ENCODE measurements at places on chromosomes 12 and 14.

DNA sequence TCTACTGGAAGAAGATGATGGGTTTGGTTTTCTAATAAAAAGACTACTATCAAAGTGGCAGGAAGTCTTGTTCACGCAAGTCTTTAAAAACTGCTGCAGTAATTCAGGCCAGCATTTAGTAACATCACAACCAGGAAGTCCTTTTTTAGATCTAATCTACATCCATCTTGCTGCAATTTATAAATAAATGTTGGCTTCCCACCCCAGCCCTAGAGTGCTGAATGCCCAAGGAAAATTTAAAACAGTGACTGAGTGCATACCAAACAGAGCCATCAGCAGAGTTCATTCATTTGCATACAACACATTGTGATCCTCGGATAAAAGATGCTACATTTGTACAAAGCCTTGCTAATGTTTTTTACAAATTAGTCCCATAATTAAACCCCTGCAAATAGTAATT, 72.1 kb downstream of the PHLDA1 start:
- DNase-seq: no peak

DNA sequence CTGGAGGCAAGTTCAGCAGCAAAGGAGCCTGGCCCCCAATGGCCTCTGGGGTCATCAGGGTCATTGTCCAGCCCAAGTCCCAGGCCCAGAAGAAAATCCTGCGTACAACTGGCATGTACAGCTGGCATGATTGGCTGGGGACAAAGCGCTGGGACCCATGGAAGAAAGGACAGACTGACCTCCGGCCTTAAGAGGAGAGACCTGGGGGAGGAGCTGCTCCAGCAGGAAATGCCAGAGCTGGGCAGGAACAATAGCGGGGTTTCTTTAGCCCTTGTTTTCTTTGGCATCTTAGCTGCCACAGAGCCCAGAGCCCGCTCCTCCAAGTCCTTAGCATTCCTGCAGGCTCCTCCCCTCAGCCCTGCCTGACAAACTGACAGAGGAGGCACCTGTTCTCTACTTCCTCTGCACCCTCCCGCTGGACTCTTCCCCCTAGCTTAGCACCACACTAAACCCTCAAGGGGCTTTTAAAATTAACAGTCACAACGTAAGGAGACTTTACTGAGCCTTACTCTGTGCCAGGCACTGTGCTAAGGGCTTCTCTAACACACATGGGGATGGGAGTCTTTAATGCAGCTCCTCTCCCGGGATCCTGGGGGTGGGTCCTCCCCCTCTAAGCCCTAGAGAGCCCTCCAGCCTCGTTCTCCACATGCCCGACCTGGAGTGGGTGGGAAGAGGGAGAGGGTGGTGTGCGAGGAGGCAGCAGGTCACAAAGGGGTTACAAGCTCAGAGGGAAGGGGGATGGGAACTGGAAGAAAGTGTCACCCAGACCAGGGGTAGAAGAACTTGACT, 1.8 kb upstream of the AQP5 start:
- DNase-seq: no peak

DNA sequence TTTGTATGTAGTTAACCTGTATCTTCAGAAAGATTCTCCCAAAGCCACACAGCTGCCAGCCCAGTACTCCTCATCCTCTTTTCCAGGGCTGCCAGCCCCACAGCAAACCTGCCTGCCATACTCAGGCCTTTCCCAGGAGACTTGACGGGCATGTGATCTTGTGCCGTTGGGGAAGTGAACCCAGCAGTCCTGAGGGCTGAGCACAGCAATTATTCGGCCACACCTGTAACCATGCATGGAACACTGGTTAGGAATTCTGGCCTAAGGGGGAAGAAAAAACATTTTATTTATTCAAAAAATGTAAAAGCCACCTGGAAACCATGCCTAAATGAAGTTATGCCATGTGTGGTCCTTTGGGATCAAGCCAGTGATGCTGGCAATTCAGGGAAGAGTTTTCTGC, 145.3 kb downstream of the GRIN2B start:
- DNase-seq: no peak

DNA sequence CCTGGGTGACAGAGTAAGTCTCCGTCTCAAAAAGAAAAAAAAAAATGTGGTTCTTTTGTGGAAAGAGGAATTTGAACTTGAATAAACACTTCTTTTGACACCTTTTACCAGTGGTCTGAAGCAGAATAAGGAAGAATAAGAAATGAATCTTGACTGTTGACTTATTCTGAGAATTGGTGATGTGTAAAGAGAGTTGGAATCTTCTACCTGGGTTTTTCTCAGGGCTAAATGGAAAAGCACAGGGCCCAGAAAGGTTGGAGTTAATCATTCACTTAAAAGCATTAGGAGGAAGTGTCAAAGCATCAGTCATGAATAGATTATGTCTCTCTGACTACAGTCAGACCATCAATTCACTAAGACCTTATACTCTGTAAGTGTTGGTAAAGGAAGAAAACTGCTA, 13.9 kb downstream of the PNMA1 start:
- DNase-seq: no peak

GRCh38 chr12:76863005-76863670, 15.7 kb downstream of the CSRP2 start:
- no peak for DNase-seq

DNA sequence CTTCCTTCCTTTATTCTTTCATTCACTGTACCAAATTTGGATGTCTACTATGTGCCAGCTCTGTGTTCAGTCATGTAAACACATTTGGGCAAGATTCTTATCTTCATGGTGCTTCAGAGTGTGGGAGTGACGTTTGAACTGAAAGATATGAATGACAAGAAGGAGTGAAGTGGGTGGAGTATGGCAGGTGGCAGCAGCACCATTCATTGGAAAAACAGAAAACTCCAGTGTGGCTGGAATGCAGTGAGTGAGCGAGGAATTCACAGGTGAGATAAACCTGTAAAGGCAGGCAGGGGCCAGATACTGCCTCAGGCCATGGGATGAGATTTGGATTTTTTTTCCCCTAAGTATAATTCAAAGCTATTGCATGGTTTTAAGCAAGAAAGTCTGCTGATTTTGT, 140.7 kb upstream of the CCDC198 start:
- no peak for DNase-seq

GRCh38 chr14:54368291-54368690, 28.5 kb upstream of the CDKN3 start:
- no peak for DNase-seq

GRCh38 chr14:69615121-69615495, 3.7 kb downstream of the SUSD6 start:
- no peak for DNase-seq

Measured in NCI-H2081 treated with DMSO at 0.1 percent for 48 hours (cell line).